ENCODE measurements at places on chromosomes 13 and 19.

- no peak for DNase-seq
These were observed 62.4 kb downstream of the MBNL2 start for GRCh38 chr13:97284558-97284957.

DNA sequence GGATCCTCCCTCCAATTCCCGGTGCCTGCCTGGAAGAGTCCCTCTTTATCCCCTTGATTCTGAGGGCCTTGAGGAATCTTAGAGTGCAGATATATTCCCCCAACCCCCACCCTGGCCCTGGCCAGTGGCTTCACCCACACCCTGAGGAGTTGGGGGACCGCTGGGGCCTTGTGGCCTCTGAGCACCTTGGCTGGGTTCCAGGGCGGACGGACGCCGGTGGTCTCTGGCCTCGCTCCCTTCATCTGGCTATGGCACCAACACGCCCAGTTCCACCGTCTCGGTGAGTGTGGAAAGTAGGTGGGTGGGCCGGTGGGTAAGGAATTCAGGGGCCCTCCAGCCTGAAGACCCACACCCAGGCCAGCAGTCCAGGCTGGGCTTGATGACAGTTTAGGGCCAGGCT is 5.0 kb downstream of the MAST1 start:
- no peak for DNase-seq

DNA sequence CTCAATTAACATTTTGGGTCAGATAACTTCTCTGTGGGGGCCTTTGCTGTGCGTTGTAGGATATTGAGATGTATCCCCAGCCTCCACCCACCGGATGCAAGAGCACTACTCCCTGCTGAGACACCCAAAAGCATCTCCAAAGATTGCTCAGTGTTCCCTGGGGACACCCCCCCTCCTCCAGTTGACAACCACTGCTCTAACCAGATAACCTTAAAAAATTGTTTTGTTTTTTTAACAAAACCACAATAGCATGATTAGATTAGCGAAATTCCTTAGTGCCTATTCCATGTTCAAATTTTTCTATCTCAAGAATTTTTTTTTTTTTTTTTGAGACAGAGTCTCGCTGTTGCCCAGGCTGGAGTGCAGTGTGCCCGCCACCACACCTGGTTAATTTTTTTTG is 2.6 kb upstream of the EPN1 start:
- DNase-seq, result no peak

- no peak for DNase-seq
These were observed 42.8 kb upstream of the CLDN10 start for GRCh38 chr13:95509521-95510310.

- no peak for DNase-seq
These were observed 1.4 kb downstream of the KCTD15 start for GRCh38 chr19:33797802-33798671.

- no peak for DNase-seq
These were observed 31.3 kb upstream of the LSM14A start for GRCh38 chr19:34141025-34141424.

GRCh38 chr19:21789466-21790085 is 22.2 kb upstream of the ZNF100 start:
- no peak for DNase-seq

- no peak for DNase-seq
These were observed 57.8 kb upstream of the POSTN start for GRCh38 chr13:37656247-37656940.

DNA sequence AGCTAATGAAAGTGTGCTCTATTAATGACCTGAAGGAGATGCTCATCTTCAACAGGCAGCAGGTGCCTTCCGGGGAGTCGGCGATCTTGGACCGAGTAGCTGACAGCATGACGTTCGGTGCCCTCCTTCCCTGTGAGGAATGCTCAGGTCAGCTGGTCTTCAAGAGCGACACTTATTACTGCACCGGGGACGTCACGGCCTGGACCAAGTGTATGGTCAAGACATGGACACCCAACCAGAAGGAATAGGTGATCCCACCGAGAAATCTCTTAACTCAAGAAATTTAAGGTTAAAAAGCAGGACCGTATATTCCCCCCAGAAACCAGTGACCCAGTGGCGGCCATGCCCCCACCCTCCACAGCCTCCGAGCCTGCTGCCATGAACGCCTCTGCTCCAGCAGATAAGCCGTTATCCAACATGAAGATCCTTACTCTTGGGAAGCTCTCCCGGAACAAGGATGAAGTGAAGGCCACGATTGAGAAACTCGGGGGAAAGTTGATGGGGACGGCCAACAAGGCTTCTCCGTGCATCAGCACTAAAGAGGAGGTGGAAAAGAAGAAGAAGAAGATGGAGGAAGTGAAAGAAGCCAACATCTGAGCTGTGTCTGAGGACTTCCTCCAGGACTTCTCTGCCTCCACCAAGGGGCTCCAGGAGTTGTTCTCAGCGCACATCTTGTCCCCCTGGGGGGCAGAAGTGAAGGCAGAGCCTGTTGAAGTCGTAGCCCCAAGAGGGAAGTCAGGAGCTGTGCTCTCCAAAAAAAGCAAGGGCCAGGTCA is 22.8 kb upstream of the ANKRD10 start:
- DNase-seq, result no peak

DNA sequence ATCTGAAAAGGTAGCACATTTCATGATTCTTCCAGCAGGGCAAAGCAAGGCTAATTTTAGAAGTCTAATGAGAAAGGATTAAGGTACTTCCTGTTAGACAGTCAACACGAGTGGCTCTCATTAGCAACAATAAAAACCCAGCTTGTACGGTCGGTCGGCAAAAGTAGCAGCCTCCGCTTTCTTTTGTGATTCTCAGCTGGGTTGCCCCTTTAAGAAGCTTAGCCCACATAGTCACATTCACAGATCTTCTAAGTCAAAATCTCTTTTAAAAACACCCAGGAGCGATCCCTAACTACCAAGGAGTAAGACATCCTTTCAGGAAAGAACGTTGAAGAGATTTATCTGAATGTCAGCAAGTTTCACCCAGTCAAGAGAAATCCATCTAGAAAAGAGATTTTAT is 684.8 kb downstream of the DIAPH3 start:
- no peak for DNase-seq

DNA sequence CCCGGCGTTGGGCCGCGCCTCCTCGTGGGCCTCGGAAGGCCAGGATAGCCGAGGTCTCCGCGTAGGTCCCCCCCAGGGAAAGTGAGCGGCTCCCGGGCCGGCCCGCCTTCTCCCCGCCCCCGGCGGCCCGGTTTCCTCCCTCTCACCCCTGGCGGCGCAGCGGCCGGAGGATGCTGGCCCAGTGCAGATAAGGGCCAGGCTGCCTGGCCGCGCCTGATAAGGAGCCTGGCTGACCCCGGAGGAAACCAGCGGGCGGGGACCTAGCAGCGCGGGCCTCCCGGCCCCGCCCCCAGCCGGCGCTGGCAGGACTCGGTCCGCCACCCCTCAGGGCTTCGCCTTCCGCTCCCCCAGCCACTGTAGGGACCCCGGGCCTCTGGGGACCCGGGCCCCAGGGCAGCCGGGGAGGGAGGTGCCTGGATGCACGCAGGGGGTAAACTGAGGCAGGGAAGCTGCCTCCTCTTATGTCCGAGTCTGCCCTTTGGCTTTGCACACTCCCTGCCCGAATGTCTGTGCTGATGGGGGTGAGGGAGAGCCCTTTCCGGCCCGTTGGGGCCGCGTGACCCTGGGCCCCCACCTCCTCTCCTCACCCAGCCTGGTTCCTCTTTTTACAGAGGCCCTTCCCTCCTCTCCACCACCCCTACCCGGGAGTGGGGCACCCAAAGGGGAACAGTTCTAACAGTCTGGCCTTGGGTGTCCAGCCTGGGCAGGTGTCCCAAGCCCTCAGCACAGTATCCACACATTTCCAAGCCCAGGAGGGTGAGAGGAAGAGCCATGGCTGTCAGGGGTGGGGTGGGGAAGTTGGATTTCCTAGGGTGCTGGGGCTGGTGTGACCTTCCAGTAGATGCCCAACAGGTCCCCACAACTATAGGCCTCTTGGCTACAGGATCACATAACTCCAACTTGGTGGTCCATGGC is at the start of gene LYL1:
LYL1 (minus strand) TSS at position 193 of the 915 bp plus-strand sequence. CDS start 1,687 bp downstream, outside the sequence.
- DNase-seq, result no peak

GRCh38 chr19:8584965-8585893 is 8.0 kb upstream of the MYO1F start:
- no peak for DNase-seq

DNA sequence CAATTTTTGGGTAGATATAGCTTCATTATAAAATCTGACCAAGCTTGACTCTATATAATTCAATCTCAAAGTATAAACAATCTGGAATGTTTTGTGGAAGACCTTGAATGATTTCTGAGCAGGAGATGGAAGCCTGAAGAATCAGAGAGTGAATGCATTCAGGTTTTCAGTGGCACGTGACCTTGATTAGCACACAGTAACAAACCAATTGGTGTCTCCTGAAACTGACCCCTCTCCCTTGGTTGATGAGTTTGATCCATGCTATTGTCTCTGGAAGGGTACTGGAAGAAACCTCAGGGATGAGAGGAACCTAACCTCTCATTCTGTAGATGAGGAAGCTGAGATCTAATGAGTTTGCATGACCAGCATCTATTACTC is 39.6 kb downstream of the PCDH8 start:
- DNase-seq, result no peak

DNA sequence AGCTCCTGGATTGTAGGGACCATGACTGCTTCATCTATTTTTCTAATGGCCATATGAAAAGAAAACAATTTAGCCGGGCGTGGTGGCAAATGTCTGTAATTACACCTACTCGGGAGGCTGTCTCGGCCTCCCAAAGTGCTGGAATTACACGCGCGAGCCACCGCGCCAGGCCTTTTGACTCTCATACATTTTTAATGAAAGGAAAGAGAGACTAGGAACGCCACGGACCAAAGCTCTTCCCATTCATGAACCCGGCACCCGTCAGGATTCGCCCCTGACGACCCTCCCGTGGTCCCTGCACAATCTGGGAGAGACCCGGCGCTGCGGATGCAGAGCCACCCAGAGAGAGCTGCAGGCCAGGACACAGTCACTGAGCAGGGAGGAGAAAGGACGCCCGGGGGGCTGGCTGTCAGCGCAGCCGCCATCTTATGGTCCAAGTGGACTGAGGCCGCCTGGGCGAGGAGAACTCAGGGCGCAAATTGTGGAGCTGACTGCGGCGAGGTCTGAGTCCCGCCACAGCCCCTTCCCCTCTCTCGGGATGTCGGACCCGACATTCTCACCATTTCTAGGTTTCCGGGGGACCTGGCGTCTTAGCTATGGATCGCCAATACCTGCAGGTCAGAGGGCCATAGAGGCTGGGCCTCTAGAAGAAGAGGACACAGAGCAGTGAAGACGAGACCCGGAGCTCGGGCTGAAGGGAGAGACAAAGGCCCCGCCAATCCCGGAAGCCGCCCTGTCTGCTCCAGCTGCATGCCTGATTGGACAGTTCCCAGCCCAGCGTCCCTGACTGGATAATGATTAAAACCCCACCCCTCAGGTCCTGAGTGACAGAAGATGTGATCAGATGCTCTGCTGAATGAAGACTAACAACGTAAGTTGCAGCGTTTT is at the start of gene ZNF681:
ZNF681 (minus strand) TSS at position 705 of the 888 bp plus-strand sequence; CDS start at position 563, 142 bp downstream.
- peak; percentile 77 for DNase-seq

DNA sequence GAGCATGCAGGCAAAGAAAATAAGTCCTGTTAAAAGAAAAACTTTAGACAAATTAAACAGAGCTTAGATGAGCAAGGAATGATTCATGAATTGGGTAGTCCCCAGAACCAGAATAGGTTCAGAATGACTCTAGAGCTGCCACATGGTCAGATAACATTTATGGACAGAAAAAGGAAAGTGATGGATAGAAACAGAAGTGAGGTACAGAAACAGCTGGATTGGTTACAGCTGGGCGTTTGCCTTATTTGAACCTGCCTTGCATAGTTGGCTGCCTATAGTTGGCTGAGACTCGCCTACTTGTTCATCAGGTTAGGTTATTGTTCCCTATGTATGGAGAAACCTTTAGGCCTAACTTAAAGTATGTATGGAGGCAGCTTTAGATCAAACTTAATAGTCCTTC is 35.4 kb downstream of the WDFY2 start:
- no peak for DNase-seq

DNA sequence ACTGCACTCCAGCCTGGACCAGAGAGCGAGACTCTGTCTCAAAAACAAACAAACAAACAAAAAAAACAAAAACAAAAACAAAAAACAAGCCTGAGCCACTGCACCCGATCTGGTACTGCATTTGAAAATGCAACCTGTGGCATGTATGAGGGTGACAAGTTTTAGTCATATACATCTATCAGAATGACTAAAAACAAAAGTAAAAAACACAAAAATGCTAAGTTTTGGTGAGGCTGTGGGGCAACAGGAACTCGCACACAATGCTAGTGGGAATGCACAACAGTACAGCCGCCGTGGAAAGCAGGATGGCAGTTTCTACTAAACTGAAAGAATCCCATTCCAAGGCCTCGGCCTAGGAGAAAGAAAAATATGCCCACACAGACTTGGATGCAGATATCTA is 7.8 kb downstream of the EBPL start:
- no peak for DNase-seq

Data from NCI-H2171 (cell line).